Astrocyte (in vitro differentiated cells and primary cell): ENCODE measurements at places on chromosomes 16 and 17. TPM values are rescaled to one million over a fixed set of nuclear protein-coding genes. Genes with fewer than 3 reads are reported as not detected.

- DNase-seq: no peak
Measured at GRCh38 chr17:6102615-6103014, 32.4 kb downstream of the WSCD1 start.

The PSMC3IP gene
- 5.4 and 8.7 TPM in 2 replicates for total RNA-seq

The CLN3 gene
- 23.0 and 26.0 TPM in 2 replicates for total RNA-seq

GRCh38 chr16:86248310-86248905, 261.9 kb upstream of the FOXF1 start:
- DNase-seq: no peak

The CDRT15 gene
- total RNA-seq: not detected in 2 replicates

DNA sequence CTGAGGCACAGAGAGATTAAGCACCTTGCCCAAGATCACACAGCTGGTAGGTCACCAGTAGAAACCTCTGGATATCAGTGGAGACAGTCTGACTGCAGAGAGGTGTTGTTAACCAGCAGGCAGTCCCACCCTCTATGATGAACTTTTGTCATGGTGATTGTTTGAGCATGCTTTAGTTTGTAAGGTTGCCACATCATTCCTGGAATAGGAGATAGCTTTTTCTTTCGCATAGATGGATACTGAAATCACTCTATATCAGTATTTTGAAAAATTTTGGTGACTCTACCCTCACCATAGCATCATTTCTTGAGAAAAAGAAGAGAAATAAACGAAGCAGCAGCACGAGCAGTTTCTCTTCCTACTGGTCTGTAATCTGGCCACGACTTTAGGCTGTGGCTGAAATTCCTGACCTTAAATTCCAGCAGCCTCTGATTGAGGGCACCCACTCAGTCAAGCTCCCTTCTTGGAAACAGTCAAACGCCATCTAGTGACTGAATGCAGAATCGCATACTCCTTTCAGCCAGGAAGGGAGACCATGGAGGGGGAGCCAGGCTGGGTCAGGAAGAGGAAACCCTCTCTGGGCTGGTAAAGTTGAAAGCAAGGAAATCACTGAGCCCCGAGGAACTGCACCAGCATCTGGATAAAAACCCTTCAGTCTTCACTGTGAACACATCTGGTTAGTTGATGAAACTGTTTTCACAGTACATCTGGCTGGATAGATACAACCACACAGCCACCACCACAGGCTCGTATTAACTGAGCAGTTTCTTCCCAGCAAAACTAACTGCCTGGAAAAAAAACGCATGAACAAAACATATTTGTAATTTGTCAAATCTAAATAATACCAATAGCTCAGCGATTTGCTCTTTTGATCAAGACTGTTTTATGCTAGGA, 108.5 kb upstream of the XYLT1 start:
- peak; percentile 85 for DNase-seq

The PLA2G10 gene
- total RNA-seq: not detected in 2 replicates

DNA sequence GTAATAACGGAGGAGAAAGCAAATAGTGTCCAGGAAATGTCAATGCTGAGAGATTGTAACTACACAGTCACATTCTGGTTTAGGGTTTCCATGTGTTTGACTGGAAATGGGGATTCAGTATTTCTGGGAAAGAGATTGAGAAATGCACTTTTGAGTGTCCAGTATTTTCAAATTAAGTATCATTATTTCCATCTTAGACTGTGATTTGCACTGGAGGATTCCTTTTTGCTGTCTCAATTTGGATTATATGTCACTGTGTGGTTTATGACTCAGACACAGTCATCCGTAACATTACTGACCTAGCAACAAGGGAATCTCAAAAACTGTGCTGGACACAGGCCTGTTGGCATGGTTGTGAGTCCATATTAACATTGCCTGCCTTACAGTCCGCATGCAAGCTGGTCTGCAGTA, 681.4 kb downstream of the CDH11 start:
- DNase-seq: peak; percentile 99

The CDK3 gene
- 5.0 and 7.5 TPM in 2 replicates for total RNA-seq

The VASN gene
- 32.0 and 38.7 TPM in 2 replicates for total RNA-seq

DNA sequence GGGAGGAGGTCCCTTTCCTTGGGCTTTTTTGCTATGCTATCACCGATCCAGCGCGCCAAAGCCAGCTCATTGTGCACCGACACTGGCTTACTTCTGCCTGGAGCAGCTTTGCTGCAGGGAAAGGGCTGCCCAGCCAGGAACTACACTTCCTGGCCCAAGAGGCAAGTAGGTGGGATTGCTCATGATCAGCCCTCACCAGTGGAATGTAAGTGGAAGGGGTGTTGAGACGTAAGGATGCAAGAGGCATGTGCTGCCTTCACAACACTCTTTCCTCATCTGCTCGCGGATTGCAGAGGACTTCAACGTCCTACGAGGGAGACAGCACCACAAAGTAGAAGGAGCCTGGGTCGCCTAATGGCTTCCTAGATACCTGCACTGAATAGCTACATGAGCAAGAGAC, 104.3 kb upstream of the FOXF1 start:
- DNase-seq: peak; percentile 61

DNA sequence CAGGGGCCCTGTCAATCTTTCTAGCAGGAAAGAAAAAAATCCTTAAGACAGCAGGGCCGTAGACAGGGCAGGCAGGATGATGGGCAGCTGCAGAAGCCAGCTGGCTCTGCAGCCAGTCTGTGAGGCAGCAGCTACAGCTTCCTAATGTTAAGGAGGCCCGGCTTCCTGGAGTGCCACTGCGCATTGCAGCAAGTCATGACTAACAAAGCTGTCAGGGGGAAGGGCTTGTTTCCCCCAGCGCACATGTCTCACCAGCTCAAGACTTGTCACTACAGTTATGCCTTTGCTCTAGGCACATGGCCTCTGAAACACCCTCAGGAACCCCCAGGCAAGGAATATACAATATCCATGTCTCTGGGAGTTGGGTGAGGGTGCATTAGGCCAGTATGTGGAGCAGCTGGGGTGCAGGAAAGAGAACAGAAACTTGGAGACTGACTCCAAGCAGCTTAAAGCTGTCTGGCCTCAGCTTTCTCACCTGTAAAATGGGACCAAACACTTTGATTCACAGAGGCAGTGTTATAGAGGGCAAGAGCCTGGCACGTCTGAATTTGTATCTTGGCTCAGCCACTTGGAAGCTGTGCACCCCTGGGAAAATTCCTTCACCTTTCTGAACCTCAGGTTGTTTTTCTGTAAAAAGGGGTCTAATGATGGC, 220.0 kb downstream of the HAPSTR1 start:
- no peak for DNase-seq

- peak; percentile 35 for DNase-seq
Measured at GRCh38 chr17:31318851-31319661, 2.4 kb downstream of the EVI2A start.

GRCh38 chr16:81831722-81832126, 52.6 kb downstream of the PLCG2 start:
- DNase-seq: peak; percentile 20

- no peak for DNase-seq
Measured at GRCh38 chr16:86499889-86500707, 10.2 kb upstream of the FOXF1 start.

DNA sequence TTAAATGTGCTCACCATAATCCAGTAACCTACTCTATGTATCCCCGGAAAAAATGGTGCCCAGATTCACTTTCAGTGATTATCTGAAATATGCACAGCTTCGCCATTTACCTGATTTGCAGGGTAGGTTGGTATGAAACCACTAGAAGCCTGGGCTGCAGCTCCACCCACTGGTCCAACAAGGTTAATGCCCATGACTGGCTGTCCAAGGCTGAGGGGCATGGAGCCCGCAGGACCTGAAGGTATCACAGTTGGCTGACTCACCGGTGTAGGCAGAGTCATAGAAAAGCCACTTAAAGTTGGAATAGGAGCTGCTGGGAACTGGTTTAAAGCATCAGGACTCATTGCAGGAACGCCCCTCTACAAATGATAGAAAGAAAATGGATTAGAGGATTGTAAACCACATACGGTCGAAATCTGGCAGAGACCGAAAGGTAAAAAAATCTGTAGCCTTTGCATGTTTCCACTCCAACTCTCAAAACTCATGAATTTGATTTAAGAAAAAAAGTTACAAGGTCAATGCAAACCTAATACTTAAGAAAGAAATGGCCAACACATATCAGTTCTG, 38.6 kb downstream of the SYNRG start:
- peak; percentile 51 for DNase-seq

- DNase-seq: no peak
Measured at GRCh38 chr17:75077496-75078283, 10.1 kb upstream of the SLC16A5 start.

- DNase-seq: peak; percentile 63
Measured at GRCh38 chr16:11349599-11350276, 4.5 kb downstream of the RMI2 start.
